ENCODE measurements at places on chromosomes 3 and 15.

DNA sequence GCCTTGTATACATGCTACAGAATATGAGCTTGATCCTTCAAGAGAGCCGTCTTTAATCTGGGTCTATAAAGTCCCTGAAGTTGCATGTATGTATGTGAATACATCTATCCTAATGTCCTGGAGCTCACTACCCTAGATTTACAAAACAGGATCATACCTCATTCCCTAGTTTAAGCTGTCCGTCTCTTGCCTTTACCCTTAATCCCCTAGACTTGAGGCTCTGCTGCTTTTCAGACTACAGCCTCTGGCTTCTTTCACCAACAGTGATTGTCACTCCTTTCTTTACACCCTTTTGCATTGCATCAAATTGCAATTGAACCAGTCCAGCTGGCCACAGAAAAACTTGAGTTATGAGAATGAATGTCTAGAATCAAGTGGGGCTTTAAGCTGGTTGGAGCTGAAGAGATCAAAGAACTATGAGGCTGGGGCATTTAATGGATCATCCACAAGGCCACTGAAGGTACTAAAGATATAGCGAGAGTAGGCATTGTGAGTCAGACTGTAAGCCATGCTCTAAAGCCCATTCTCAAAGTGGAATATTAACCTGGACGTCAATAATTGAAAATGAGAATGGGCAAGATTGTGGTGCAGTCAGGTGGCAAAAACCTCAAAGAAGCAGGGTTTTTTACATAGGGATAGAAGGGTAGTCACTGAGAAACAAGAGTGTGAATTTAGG, 12.3 kb upstream of the PLD1 start:
- DNase-seq, result no peak

- no peak for DNase-seq
Observed at GRCh38 chr3:23926736-23927135, 9.8 kb downstream of the RPL15 start.

DNA sequence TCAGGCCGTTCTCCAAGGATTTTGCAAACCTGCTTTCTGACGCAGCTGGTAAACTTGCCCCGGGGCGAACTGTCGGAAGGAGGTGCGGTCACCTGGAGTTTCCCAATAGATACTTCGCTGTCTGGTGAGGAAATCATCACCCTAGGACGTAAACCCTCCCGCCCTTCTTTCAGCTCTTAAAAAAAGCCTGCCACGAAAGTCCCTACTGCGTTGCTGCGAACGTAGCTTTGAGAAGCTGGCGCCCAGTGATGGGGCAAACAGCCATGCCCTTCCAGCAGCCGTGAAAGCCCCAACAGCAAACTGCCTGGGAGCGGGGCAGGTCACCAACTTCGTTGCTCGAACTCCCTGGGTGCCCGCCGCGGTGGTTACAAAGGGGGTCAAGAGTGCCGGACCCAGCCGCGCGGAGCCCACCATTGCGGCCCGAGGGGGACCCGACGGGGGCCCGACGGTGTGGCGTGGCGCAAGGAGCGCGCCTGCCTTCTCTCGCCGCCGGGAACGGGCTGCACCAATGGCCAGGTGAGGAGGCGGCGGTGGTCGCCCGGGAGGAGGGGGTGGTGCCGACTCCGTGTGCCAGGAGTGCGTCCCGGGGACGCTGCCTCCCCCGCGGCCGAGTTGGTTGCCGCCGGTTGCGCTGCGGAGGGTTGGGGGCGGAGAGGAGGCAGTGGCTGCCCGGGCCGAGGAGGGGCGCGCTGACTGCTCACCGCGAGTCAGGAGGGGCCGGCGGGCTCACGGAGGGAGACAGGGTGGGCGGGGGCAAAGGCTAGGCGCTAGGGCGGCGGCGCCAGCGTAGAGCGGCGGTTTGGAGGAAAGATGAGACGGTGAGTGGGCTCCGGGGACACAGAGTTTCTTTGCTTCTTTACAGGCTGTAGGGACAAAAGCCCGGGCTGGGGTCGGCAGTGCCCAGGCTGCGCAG, at the start of gene PHLDB2:
Gene PHLDB2, plus strand, starts transcription at position 205 of the 913 bp plus-strand sequence. CDS start 24,813 bp downstream, outside the sequence.
- DNase-seq, result peak; percentile 65

GRCh38 chr3:179348325-179349013, 960 bp downstream of the MFN1 start:
- no peak for DNase-seq

DNA sequence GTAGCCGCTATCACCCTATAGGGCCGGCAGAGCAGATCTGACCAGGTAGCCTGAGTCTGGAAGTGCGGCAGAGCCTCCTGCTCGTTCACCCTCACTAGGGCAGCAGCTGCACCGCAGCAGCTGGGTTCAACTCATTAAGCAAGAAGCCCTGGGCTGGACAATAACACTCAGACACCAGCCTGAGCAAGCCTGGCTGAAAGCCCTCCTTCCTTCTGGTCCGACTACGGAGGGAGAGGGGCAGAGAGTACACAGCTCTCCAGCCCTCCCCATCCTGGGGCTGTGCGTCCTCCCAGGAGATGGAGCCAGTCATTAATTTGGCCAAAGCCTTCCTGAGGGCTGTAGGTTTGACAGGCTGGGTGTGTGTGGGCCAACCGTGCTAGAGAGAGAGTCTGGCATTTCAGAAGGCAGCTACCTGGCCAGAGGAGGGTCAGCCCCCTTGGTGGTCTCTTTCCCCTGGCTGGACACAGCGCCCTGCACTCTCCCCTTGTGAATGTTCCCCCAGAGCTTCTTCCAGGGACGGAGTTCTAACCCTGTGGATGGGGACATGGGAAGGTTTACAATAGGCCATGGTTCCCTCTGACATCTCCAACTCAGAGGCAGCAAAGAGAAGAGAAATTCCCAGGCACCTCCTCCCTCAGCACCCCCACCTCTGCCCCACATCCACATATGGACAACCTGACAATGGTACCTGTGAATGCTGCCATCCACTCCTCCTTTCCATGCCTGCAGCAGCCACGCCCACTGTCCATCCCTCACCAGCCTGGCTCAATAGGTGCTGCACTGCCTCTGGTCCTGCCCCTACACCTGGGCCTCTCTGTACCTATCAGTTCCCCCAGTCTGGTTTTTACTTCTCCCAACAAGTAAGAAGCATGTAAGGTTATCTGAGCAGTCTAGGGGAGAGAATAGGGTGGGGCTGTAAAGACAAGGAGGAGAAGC, 6.5 kb downstream of the CHRNB4 start:
- no peak for DNase-seq

All from fibroblast of skin of left quadriceps (primary cell).